ENCODE measurements at places on chromosomes 2 and 18.

- DNase-seq = peak; percentile 51
Observed at GRCh38 chr2:207054521-207054920, 111.2 kb downstream of the KLF7 start.

- peak; percentile 78 for DNase-seq
Observed at GRCh38 chr18:13159579-13159978, 59.0 kb upstream of the LDLRAD4 start.

DNA sequence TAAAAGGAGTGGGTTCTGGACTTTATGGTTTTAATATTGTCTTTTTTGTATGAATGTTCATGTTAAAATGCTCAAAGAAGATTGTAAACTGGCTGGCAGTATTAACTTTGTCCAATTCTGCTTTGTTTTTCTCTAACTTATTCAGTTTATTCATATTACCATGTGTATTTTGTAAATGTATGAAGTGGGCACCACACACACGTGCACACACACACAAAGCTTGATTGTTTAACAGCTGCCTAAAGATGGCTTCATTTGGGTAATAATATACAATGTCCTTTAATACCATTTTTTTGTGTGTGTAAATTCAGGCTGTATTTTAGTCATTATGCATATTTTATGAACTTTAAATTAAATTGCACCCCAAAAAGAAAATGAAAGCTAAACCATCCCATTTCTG is 11.4 kb upstream of the APCDD1 start:
- DNase-seq = no peak

DNA sequence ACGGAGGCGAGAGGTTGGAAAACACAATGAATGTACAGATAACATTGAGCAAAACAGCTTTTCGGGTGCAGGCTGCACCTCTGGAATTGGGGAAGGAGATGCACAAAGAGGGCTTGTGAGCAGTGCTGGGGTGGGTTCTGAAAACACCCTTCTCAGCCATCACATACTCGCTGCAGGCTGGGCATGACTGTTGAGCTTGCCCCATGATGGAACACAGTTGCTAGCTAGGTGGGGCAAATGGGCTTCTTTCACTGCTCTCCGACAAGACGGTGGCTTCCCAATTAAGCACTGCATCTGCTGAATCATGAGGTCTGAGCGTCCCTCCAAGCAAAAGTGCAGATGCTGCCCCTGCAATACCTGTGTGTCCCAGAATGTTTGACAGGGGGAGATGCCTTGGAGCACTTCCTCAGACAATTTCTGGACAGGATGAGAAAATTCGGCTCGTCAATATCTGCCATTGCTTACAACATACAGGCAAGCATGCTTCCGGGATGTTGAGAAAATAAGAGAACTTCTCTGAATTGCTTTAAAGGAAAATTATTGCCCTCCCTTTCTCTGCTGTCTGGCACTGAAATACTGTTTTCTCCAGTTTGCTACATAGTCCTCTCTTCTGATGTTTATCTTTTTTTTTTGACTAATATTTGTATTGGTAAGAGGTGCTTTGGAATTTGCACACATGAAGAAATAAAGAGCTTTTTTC is 77.3 kb upstream of the SH3BP4 start:
- DNase-seq = no peak

DNA sequence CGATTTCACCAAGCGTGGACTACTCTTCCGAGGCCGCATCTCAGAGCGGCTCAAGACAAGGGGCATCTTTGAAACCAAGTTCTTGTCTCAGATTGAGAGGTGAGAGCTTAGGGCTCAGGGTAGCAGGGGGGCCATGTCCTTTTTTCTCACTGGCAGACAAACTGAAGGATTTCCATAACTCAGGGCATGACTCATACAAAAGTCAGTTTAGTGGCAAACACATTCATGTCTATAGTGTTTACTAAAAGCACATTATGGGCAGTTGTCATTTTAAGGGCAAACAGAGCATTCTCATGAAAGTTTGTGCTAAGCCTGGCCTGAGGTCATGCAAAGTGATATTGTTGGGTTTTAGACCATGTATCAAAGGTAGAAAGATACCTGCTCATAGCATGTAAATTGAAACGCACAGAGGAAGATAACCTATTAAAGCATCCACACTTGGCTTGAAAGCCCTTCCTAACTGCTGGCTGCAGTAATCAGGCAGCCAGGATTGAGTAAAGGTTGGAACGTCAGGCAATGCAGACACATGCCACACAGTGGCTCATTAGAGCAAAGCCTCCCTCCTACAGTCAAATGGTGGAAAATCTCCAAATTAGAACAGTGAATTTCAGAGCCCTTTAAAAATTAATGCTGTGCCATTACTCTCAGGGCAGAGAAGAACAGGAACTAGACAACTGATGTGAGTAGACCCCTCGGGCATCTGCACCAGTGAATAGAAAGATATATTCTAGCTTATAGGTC is 54.2 kb downstream of the HK2 start:
- DNase-seq = peak; percentile 32
